ENCODE measurements at places on chromosomes 2 and 18. TPM values are rescaled to one million over a fixed set of nuclear protein-coding genes. Genes with fewer than 3 reads are reported as not detected.

The GNAL gene
- 24.1 TPM for total RNA-seq

- DNase-seq, result no peak
Measured at GRCh38 chr18:36672437-36673344, 156.1 kb downstream of the TPGS2 start.

GRCh38 chr18:2843146-2843545 is 3.7 kb upstream of the EMILIN2 start:
- no peak for DNase-seq

- DNase-seq, result peak; percentile 75
Measured at GRCh38 chr2:55232863-55233657, 572 bp downstream of the RPS27A start.

DNA sequence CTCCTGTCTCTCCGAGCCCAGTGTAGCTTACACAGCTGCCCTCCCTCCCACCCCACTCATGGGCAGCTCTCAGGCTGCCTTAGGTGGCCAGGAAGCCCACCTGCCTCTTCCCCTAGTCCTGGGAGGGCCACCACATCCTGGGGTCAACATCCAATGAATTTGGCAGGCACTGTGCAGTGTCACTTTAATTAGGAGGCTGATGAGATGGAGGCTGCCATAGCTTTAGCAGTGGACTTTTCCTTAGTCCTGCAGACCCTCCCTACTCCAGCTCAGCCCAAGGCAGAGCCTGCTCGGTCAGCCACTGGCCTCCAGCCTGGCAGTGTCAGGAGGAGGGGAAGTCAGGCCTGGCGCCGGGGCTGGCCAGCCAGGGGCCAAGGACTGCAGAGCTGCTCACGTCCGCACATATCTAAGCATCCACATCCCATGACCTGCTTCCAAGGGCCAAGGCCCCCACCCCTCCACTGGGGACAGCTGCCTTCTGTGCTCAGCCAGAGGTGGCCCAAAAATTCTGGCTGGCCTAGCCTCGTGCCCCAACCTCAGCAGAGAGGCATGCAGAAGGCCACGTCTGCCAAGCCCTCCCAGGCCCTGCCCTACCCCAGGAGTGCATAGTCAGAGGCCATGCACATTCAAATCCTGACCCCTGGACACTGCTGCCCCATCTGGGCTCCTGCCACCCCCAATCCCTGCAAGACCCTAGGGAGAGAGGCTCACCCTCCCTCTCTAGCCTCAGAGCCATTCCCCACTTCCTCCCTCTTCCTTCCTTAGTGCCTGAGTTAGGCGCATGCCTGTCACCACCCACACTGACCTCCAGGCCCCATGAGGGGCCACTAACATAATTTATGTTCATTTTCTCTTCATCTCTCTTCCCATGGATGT is 33.1 kb downstream of the ADRA2B start:
- no peak for DNase-seq

DNA sequence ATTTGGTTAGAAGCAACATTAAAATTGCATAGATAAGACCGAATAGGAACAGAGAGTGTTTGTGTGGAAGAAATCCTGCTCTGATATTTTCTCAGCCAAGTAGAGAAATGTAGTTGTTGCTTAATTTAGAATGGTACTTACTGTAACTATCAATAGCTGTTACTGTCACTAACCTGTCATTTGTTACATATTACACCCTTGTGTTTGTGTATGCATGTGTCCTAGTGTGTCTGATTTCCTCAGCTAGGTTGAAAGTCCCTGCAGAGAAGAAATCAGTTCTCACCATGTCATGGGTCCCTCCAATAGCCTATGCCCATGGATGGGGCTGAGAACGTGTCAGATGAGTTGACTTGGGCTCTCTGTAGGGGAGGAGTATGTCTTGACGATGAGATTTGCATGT is 94.4 kb downstream of the SPTBN1 start:
- DNase-seq, result no peak

- DNase-seq, result no peak
Measured at GRCh38 chr18:30929718-30930117, 112.8 kb downstream of the DSC3 start.

GRCh38 chr2:65024149-65024829 is 31.9 kb upstream of the CEP68 start:
- no peak for DNase-seq

DNA sequence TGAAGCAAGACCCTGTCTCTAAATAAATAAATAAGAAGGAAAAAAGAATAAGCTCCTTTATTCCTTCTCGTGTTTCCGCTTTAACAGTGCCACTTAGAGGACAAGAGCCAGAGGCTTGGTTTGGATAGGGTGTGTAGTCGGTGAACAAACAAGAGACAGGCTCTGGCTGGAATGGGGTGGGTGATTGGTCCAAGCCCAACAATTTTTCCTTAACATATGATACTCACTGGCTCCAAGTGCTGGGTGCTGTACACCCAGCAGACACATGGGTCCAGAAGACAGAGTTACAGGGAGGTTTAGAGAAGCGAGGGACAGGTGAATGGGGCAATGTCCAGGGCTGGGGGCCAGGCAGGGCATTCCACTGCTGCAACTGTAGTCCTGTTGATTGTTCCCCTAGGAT is 77.8 kb downstream of the NCAPH start:
- DNase-seq, result no peak

DNA sequence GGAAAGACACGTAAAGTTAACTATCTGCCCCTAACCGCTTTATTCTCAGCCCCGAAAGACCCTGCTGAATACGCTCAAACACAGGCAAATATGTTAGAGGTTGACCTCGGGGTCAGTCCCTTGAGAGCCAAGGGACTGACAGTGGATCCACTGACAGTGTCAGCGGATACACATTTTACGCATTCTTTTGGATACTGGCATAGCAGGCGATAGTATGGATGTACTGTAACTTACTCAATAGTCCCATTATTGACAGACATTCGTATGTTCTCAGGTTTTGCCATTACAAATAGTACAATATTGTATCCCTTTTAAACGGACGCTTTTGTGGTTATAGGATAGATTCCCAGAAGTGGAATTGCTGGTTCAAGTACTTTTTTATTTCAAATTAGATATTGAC is 13.4 kb downstream of the ATP6V1B1 start:
- no peak for DNase-seq

GRCh38 chr2:33917252-33917651 is 318.2 kb upstream of the FAM98A start:
- no peak for DNase-seq

DNA sequence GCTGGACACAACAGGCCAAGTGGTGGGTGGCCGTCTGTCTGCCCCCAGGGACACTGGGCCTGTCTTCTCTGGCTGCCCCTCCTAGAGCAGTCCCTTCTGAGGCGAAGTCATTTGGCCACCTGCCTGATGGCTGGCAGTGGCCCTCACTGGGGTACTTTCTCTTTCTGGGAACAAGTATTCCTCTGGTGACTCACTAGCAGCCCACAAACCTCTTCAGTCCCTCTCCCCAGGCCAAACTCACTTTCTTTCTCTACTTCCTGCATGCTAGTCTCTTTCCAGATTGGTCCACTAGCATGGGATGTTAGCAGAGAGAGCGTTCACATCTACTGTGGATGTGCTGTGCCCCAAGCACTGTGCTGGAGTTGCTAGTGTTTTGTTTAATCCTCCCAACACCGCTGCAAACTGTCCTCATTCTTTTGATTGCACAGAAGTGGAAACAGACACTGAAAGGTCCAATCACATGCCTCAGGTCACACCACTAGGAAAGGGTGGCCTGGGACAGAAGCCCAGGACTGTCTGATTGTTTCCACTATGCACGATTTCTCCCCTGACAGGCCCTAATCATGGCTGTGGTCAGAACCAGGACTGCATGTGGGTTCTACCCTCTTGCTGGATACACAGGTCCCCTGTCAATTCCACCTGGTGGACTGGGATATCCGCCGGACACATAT is 5.2 kb downstream of the DYSF start:
- DNase-seq, result no peak

GRCh38 chr18:62609764-62610163 is 86.9 kb downstream of the ZCCHC2 start:
- no peak for DNase-seq

DNA sequence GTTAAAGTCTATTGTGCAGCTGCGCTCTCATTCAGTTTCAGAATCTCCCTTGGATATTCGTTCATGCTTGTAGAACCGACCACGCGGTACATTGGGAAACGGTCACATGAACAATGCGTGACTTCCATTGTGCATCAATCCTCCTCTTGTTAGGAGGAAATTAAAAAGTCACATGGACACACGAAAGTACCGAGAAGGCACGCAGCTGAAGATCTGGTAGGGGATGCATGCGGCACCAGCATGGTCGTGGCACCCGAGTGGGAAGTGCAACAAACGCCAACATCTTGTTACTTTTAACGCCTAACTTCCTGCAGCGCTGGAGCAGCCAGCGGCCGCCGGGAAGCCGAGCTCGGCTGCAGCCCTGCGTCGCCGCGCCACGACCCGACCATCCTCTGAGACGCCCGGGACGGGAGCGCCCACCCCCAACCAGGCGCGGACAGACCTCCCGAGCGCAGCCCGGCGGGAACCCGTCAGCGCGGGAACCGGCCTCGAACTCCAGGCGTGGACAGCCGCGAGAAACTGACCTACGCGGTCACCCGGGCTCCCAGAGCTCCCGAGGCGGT is 412 bp downstream of the OSBPL1A start:
- DNase-seq, result peak; percentile 86

DNA sequence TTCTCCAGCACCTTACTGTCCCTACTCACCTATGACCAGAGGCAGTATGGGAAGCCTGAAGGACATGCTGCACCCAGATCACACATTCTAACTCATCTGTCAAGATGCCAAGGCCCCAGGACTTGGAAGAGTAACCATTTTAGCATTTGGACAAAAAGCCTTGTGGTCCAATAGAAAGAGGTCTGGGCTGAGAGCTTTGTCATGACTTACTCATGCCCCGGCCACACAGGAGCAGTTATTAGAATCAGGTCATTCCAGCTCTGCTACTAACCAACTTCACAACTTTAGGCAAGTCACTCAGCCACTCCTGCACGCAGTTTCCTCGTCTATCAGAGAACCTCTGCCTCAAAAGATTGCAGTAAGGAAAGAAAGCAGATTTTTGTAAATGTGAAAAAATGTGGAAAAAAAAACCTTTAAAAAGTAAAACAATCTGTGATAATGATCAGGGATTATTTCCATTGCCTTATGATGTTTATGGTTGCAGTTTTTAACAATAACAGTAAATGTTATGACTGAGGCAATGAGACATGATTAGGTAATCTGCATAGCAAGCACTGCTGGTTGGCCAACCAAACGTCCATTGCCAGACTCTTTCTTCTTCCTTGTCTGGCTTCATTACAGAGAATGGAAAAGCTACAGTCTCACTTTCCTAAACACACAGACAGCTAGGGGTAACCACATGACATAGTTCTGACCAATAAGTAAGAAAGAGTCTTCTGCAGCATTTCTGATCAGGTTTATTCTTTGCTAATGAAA is 255.4 kb upstream of the CHAC2 start:
- no peak for DNase-seq

GRCh38 chr2:237122214-237122666 is 36.6 kb downstream of the COPS8 start:
- peak; percentile 87 for DNase-seq
